Aorta (tissue), 5 donors: ENCODE measurements at places on chromosomes 1 and 21. TPM values are rescaled to one million over a fixed set of nuclear protein-coding genes. Genes with fewer than 3 reads are reported as not detected.

ASCL5 gene
- total RNA-seq = not detected

DNA sequence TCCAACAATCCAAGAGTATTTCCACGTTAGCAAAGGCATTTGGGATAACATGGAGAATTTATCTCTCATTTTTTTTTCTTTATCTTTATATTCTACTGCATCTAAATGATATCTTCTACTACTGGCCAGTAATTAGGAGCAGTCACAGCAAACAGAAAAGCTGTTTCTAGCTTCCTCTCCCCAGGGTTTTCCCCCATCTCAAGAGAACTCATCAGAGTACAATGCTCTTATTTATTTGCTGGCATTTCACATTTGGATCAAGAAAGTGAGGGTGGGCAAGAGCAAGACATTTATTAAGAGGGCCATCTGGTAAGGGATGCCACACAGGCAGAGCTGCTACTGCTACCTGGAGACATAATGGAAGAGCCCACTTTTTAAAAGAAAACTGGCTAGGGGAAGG lies 368.2 kb downstream of the USH2A start:
- no peak for DNase-seq

LIN28A gene
- not detected for total RNA-seq

DNA sequence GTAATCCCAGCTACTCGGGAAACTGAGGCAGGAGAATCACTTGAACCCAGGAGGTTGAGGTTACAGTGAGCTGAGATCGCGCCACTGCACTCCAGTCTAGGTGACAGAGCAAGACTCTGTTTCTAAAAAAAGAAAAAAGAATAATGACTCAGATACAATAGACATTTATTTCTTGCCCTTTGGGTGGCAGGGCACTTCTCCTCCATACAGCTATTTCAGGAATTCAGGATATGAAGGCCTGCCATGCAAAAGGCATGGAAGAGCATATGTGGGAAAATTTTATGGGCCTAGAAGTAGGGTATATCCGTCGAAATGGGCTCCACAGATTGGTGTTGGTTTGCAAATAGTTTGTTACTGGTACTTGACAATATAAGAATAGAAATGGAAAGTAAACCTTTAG lies 20.2 kb upstream of the POGZ start:
- no peak for DNase-seq

DNA sequence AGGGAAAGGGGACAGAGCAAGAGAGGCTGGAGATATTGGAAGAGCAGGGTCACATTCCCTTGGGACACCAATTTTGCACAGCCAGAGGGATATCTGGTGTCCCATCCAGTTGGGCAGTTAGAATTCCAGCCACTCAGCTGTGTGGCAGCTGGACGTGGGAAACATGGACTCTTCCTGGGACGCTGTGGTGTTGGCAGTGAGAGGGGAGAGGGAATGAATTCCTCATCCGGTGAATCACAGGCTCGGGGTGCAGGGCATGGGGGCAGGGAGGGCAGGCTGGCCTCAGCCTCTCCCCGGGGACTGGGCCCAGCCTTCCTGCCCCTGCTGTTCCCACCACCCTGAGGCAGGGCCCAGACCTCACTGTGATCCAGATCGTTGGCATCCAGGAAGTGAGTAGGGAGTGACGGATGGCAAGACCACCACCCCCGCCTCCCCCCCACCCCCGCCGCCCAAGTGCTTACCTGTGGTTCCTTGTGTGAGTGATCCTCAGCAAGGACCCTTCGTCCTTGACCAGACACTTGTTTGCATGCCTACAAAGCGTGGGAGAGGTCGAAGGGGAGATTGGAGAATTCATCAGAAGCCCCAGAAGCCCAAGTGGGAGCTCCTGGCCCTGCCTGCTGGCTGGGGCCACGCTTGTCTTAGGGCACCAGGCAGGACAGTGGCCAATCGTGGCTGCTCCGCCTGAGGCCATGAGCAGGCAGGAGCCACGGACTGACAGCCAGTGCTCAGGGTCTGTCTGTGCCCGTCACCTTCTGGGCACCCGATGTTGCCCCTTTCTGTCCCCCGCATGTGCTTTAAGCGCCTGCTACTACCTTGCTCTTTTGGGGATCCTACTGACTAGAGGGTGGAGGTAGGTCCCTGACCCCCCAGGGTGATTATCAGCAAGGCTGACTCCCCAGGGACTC lies 8.7 kb downstream of the WNT3A start:
- DNase-seq = peak; percentile 32

RAB3B gene
- total RNA-seq = 0.03 TPM

- DNase-seq = no peak
Observed at GRCh38 chr1:55720261-55720660, 505.1 kb upstream of the USP24 start.

DNA sequence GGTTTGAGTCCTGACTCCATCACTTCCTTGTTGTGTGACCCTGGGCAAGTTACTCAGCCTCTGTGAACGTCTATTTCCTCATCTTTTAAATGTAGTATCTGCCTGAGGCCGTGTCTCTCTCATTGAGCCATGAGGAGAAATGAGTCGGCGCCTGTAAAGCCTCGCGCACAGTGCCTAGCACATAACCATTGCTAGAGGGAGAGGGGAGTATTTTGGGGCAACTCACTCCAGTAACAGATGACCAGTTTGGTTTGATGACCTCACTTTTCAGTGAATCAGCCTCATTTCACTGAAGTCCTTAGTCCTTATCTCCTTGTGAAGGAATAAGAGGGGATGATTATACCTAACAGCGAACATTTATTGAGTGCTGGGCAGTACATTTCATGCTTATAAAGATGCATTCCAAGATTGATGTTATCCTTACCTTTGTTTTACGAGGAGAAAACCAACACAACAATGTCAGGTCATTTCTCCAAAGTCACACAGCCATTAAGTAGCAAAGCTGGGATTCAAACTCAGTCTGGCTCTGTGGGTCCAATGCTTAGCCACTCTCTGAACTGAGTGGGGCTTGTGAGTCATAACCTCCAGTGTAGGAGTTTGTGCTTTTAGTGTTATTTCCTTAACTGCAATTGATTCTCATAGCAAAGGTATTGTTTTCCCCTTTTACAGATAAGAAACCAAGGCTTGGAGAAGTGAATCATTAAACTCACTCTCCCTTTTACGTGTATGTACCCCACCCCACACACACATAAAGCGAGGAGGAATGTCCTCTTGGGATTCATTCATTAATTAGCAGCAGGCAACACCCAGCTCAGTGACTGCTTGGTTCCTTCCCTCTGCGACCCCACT lies 25.9 kb downstream of the KCNC4 start:
- DNase-seq = no peak

DNA sequence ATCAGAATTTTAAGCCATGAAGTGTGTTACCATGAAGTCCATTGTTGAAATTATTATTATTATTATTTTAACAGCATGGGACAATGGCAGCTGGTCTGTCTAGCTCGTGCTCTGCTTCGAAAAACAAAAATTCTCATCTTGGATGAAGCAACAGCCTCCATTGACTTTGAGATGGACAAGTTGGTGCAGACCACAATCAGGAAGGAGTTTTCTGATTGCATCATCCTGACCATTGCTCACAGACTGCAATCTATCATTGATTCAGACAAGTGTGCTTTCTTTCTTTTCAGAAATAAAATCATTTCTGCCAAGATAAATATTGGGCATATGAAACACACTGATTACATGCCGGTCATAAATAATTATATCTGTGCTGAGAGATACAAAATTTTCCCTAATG lies 21.0 kb downstream of the HSPA13 start:
- DNase-seq = no peak

DNA sequence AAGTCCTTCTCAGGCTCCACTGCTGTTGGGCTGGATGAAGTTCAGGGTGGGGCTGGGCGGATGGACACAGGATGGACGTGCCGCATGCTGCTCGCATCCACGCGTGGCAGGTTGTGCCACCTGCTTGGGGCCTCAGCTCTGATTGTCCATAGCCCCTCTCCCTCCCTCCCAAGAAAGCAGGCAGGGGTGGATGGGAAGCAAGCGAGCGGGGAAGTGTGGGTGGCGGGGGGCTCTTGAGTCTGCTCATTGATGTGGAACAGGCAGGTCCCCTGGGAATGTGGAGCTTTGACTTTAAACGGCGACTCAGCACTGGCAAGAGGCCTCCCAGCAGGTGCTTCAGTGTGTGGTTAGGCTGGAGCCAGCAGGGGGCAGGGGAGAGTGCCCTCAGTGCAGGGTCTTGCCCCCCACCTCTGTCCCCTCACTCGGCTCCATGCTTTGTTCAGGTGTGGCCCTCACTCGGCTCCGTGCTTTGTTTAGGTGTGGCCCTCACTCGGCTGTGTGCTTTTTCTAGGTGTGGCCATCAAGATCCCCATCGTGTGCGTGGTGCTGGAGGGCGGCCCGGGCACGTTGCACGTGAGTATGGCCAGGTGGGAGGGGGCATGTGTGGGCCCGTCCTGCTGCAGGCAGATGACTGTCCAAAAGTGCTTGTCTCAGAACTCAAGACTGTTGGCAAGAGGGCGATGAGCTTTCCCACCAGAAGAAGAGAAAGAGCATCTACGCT lies 23.9 kb downstream of the TRPM2 start:
- peak; percentile 69 for DNase-seq

UMODL1 gene
- total RNA-seq = 0.45 TPM

ANGPTL1 gene
- total RNA-seq = 24.2 TPM

ADGRL2 gene
- 62.7 TPM for total RNA-seq

FCRL5 gene
- total RNA-seq = 0.63 TPM

- DNase-seq = no peak
Observed at GRCh38 chr1:2466270-2466665, 9.8 kb upstream of the PLCH2 start.

DNA sequence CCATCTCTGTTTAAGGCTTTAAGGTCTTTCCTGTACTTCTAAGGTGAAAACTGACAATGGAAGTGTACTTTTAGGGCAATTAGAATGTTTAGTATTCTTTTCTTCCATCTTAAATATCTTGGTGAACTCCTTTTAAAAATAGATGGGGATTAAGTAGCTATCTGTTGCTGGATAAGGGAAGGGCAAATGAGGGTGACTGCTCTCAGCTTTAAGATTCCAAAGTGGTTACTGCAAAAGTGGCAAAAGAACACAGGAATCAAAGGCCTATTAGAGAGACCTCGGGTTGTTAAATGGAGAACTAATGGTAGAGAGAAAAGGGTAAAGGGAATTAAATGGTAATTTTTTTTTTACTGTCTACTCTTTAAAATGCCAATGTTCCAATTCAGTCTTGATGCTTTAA lies 774.1 kb upstream of the B3GALT2 start:
- no peak for DNase-seq

PTCH2 gene
- 1.7 TPM for total RNA-seq

- DNase-seq = peak; percentile 95
Observed at GRCh38 chr1:31583995-31584868, 7.9 kb downstream of the TINAGL1 start.

GRCh38 chr1:84390226-84390625 lies 8.1 kb upstream of the DNASE2B start:
- no peak for DNase-seq

DNA sequence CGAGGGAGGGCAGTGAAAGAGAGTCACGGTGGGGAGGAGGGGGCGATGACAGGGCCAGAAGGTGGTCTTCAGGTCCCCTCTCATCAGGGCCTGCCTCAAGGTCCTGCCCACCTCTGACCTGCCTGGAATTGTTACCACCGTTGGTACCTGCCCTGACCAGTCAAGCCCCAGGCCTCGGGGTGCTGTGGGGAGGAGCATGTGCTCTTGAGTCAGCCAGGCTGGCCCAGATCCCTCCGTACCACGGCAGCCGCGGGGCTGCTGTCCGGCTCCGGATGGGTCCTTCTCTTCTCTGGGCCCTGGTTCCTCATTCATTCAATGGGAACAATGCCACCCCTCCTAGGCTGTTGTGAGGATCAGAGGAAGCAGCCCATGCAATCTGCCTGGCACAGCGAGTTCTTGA lies 22.0 kb downstream of the SERINC2 start:
- peak; percentile 51 for DNase-seq
